ENCODE measurements at places on chromosomes 1 and 21.

GRCh38 chr1:234769986-234770795 lies 160.2 kb upstream of the IRF2BP2 start:
- no peak for ATAC-seq

GRCh38 chr1:85573322-85573721 lies 7.2 kb upstream of the CCN1 start:
- no peak for ATAC-seq

DNA sequence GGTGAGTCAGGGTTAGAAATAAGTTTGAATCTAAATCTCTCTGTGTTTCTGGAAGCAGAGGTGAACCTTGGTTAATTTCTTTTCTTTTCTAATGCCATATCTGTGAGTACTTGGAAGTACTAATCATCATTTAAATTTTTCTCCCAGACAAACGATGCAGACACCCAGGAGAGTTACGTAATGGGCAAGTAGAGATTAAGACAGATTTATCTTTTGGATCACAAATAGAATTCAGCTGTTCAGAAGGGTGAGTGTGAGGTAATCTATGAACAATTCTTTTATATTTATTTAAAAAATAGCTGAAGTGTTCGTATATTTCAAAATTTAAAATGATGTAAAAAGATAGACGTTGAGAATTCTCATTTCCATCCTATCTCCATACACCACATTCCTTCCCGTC lies 11.2 kb downstream of the C4BPA start:
- no peak for ATAC-seq

DNA sequence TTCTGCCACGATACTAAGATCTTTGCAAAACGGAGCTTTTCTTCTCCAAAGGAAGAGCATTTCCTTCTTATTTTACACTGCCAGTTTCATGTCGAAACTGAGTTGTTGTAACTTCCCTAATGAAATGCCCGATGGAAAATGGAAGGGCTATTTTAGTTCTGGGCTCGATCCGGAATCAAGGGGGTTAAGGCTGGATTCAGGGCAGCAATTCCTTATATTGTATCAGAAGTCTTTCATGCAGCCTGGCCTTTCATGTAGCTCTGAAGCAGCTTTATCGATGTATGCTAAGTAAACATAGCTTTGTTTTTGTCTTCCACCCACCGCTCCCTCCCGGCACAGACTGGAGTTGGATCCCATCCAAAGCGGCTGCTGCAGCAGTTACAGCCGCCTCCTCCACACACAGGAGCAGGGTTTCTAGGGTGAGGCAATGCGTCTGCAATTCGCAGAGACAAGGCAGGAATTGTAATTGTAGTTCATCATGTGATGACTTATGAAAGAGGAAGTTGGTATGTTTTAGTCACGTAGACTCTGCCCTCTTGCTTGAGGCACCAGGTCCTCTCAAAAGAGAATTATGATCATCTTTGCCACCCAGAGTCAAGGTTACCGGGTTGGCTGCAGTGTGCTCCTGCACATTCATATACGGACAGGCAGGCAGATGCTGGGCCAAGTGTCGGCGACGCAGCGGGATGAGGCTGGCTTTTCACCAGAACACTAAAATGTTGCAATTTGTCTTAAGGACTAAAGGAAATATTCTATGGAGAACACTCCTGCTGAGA lies 2.6 kb upstream of the IRF2BP2 start:
- ATAC-seq = peak; percentile 67

DNA sequence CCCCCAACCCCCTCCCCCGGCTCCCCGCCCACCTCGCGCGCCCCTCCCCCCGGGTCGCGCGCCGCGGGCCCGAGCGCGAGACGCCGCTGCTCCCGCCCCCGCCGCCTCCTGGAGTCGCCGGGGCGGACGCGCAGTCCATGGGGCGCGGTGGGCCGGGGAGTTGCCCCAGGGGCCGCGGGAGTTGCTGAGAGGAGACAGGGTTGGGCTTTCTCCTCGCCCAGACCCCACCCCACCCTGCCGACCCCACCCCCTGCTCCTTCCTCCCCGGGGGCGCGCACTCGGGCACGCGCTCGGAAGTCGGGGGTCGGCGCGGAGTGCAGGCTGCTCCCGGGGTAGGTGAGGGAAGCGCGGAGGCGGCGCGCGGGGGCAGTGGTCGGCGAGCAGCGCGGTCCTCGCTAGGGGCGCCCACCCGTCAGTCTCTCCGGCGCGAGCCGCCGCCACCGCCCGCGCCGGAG lies at the start of gene LAMC1:
TSS of gene LAMC1 (plus strand) at position 275 of the 455 bp plus-strand sequence. CDS start 297 bp downstream, outside the sequence.
- ATAC-seq = peak; percentile 51

GRCh38 chr1:6581561-6582305 lies 1.9 kb downstream of the ZBTB48 start:
- no peak for ATAC-seq

GRCh38 chr1:242525360-242525722 lies 844 bp upstream of the PLD5 start:
- peak; percentile 38 for ATAC-seq

GRCh38 chr1:80882553-80882952 lies 918.2 kb upstream of the ADGRL2 start:
- no peak for ATAC-seq

- no peak for ATAC-seq
Observed at GRCh38 chr1:35120458-35121133, 41.4 kb downstream of the ZMYM1 start.

DNA sequence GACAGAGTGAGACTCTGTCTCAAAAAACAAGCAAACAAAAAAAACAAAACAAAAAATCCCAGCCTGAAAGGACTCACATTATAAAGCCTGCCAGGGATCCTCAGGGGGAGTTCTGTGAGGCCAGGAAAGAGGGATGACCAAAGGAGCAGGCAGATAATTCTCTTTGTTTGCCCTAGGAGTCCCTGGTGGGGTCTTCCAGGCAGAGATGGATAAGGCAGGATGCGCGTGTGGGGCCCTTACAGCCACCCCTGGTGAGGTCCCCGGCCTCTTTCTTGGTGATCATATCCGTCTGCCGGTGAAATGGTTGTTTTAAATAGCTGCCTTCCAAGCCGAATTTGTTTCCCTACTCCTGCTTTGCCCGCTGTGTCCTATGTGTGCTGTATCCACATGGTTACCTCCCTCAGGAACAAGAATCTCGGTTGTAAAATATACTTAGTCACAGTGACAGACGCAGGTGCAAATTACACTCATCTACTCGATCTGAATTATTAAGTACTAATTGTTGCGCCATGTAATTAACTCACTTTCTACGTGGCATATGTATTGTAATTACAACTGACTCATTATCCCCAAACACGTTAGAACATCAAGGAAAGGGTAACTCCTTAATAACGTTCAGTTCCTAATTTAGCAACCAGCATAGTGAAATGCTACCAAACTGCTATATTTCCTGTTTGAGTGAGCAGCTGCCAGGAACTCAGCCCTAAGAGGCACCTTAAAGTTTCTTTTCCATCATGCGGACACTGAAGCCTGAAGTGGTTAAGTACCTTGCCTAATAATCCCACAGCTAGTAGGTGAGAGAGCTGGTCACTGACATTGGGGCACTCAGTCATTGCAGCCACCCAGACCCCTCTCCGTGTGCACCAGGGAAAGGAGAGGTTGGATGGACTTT lies 106.4 kb downstream of the ZSCAN20 start:
- no peak for ATAC-seq

DNA sequence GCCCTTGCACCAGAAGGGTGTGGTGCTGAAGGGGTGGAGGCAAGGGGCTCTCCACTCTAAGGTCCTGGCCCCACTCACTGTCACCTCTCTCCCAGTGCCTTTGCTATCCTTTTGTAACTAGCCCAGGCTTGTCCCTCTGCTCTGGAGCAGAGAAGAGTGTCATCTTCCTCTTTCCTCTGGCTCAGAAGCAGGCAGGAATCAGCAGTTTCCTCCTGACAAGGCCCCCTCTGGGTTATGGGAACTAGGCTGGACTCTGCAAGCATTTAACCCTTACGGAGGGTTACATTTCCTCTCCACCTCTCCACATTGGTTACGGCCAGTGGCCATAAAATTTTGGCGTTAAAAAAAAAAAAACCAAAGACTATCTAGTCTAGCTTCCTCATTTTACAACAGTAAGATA lies 30.4 kb downstream of the PLXNA2 start:
- ATAC-seq = no peak

DNA sequence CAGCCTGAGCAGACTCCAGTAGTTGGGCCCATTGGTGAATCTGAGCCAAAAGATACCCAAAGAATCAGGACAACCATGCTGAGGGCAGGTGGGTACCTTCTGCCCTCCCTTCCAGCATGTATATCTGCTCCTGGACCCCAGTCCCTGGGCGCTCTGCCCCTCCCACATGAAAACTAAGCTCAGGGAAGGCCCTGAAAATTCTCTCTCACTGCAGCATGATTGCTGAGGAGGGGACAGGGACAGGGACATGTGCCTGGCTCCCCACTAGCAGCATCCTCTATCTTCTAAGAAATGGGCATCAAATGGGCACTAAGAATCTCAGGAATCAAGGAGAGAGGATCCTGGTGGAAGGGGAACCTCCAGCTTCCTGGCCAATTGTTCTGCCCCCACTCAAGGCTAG lies 446.0 kb downstream of the MATN1 start:
- ATAC-seq = no peak

DNA sequence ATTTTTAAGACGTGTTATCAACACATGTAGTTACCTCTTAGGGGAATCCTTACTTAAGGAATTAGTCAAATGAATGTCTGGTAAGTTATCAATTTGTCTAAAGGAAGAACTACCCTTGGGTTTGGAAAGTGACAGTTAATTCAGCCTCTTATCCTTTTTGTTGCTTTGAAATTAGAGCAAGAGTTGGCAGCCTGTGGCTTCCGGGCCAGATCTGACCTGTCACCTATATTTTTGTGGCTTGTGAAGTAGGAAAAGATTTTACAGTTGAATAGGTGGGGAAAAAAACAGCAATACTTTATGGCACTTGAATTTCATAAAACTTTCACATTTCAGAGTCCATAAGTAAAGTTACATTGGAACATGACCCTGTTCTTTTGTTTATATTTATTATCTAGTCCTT lies 5.5 kb downstream of the MRPS6 start:
- no peak for ATAC-seq

- ATAC-seq = no peak
Observed at GRCh38 chr21:21241391-21241790, 243.2 kb downstream of the NCAM2 start.

GRCh38 chr21:33942426-33942825 lies 26.8 kb upstream of the ATP5PO start:
- no peak for ATAC-seq

Measured in SK-N-SH treated with all-trans-retinoic acid at 6 μM for 48 hours (cell line).